ENCODE measurements at places on chromosomes 11 and 22. TPM values are rescaled to one million over a fixed set of nuclear protein-coding genes. Genes with fewer than 3 reads are reported as not detected.

PLAAT3 gene
- 44.7 TPM for total RNA-seq

MS4A4A gene
- not detected for total RNA-seq

DESI1 gene
- 30.1 TPM for total RNA-seq

LRRC75B gene
- total RNA-seq = 3.9 TPM

YPEL4 gene
- 0.20 TPM for total RNA-seq

TKFC gene
- 13.6 TPM for total RNA-seq

RGL4 gene
- not detected for total RNA-seq

PHRF1 gene
- total RNA-seq = 29.5 TPM

RNH1 gene
- total RNA-seq = 306 TPM

ESAM gene
- total RNA-seq = 85.7 TPM

MS4A3 gene
- not detected for total RNA-seq

GAS2L1 gene
- total RNA-seq = 16.5 TPM

GRCh38 chr22:48827904-48828555, 999.6 kb downstream of the BRD1 start:
- DNase-seq = no peak

GRCh38 chr11:92703449-92703830, 266.0 kb upstream of the MTNR1B start:
- no peak for DNase-seq

DNA sequence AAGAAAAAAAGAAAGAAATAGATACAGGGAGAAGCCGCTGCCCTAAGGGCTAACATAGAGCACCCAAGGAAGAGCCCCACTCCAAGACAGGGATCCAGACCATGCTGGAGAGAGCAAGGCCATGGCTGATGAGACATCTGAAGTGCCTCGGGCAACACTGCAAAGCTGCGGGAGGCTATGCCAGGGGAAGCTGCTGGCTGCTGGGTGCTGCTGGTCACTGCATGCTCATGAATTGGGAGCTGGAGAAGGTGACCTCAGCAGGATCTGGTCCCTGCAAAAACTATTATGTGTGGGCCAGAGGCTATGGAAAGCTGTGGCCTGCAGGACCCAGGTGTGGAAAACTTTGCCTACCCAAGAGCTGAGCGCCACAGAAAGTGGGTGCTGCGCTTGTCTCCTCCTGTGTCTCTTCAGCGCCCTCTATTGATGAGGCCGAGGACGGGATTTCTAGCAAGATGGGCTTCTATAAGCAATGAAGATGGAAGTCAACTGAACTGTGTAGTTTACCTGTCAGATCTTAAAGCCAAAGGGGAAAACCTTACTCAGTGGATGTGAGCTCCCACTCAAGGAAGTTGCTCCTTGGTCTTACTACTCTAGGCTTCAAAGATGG, 17.3 kb upstream of the SLC29A2 start:
- no peak for DNase-seq

GRCh38 chr11:12321217-12321937, 56.0 kb upstream of the PARVA start:
- no peak for DNase-seq

- peak; percentile 37 for DNase-seq
These were observed 1.7 kb downstream of the QSER1 start for GRCh38 chr11:32894149-32894827.

GRCh38 chr11:69044111-69045013, 4.4 kb upstream of the TPCN2 start:
- no peak for DNase-seq

- DNase-seq = no peak
These were observed 86.3 kb upstream of the NNMT start for GRCh38 chr11:114209904-114210303.

DNA sequence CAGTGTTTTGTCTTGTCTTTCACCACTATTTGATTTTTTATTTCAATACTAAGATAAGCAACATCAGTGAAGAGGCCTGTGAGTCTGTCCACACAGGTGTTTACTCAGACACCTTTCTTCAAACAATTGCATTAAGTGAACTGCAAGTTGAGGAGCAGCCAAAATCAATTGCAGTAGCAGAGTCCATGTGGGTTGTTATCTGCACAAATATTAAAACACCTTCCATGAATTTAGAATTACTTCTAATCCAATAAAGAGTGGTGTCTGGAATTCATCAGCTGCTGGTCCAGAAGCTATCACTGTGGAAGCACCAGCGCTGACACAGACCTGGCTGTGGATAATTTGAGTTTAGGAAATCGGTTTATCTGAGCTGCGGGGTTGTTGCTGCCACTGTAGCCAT, 83.5 kb upstream of the FAT3 start:
- DNase-seq = no peak

- DNase-seq = no peak
These were observed 801.1 kb downstream of the TBC1D22A start for GRCh38 chr22:47563406-47564157.

- DNase-seq = no peak
These were observed 53.6 kb downstream of the BCR start for GRCh38 chr22:23233752-23234408.

- DNase-seq = no peak
These were observed at the start of gene ISX for GRCh38 chr22:35065796-35066218. Gene ISX (plus strand): TSS chr22:35066158. CDS start chr22:35067088, 930 bp downstream.

DNA sequence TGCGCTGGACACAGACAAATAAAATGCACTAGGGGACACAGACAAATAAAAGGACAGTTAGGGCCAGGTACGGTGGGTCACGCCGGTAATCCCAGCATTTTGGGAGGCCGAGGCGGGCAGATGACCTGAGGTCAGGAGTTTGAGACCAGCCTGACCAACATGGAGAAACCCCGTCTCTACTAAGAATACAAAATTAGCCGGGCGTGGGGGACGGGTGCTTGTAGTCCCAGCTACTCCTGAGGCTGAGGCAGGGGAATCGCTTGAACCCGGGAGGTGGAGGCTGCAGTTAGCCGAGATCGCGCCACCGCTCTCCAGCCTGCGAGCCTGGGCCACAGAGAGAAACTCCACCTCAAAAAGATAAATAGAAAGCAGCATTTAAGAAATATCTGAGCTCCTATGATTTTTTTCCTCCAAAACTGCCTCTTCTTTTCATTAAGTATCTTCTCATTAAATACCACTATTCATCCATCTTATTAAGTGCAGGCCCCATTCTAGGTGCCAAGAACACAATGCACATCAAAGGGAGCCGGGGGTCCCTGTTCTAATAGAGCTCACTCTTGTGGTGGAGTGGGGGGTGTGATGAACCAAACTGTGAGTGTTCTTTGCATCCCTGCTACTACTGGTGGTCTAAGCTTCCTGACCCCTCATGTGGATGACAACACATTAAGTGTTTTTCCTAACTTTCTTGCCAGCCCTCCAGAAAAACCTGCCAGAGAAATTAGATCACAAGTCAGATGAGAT, 766 bp upstream of the ZNHIT2 start:
- no peak for DNase-seq

GRCh38 chr11:123654566-123655081, at the start of gene SCN3B:
Gene SCN3B (minus strand): TSS chr11:123654624. CDS start chr11:123653801, 823 bp downstream.
- DNase-seq = peak; percentile 35

DNA sequence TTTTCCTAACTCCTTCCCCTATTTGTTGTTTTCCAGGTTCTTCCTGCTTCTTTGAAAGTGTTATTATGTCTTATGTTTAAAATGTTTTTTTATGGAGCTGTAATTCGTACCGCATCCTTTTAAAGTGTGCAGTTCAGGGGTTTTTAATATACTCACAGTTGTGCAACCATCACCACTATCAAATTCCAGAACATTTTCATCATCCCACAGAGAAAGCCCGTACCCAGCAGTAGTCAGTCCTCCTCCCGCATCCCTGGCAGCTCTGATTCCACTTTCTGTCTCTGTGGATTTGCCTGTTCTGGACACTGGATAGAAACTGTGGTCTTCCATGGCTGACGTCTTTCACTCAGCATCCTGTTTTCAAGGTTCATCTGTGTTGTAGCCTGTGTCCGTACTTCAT, 73.7 kb downstream of the JAM3 start:
- no peak for DNase-seq

DNA sequence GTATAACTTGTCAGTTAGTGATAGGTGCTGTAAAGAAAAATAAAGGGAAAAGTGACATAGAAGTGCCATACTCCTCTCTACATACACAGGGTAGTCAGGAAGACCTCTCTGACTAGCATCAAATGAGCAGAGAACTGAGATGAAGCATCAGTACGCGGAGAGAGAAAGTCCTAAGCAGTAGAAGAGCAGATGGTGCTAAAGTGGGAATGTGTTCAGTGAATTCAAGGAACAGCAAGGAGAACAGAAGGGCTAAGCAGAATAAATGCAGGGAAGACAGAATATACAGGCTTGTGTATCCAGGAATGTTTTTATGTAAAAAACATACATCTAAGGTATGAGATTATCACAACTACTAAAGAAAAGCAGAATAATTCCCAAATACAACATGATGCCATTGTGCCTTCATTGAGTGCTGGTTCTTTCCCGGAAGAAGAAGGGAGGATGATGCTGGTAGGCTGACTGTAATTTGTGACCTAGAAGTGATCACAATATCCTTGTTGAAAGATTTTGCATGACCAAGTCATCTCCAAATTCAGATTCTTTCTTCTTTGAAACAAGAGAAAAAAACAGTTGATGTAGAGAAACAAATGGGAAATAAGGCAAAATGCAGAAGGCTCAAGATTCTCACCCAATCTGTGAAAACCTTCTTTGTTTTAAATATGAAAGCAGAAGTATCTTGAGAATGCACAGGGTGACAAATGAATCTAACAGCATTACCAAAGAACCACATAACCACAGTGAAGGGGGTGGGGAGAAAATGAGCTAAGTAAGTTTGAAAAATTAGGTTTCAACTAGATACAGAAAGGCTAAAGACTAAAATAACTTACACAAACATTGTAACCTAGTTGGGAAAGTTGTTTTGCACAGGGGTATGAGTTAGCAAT, 20.5 kb downstream of the MRE11 start:
- no peak for DNase-seq

- no peak for DNase-seq
These were observed 112.7 kb downstream of the ZBTB16 start for GRCh38 chr11:114172055-114172861.

DNA sequence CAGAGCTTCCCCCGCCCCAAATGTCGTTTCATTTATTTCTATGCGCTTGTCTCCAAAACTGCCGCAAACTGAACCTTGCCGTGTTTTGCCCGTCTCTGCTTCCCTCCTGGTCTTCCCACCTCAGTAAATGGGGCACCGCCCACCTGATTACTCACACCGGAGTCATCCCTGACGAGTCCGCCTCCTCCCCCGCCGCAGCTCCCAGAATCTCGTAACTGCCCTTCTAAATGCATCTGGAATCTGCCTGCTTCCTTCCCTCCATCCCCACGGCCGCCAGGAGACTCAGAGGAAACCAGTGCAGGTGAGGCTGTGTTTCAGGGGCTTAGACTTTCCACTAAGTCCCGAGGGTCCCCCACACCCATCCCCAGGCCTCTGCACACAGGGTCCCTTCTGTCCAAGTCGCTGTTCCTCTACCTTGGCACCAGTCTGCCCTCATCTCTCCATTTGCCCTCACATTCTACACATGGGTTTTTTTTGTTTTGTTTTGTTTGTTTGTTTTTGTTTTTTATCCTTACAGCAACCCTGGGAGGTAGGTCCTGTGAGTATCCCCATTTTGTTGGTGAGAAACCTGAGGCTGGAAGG, 62.6 kb upstream of the PHF21B start:
- no peak for DNase-seq

- no peak for DNase-seq
These were observed 57.4 kb upstream of the PARVA start for GRCh38 chr11:12319988-12320387.

DNA sequence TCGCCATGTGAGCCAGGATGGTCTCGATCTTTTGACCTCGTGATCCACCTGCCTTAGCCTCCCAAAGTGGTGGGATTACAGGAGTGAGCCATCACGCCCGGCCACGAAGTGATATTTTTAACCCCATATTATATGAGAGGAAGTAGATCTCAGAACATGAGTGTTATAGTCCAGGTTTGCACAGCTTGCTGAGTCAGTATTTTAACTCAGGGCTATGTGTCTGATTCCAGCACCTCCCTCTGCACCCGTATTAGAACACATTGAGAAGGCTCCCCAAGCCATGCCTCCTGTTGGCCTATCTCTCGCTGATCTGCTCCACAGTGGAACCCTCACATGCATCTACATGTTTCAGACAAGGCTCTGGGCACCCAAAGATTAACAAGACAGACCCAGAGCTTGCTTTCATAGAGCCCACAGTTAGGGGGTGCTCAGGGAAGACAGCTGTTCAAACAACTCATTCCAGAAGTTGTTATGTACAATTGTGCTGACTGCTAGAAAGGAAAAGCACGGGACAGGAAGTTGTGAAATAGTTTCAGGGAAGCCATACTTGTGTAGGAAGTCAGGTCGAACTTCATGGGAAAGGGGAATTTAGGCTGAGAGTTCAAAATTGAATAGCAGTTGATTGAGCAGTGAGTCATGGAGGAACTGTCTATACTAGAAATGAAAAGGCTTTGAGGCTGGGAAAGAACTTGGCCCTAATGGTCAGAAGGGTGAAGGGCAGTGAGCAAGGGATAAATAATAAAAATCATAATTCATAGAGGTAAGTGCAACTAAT, 49.3 kb upstream of the CLPB start:
- DNase-seq = peak; percentile 83

GRCh38 chr11:123179586-123179985, 15.5 kb downstream of the CLMP start:
- no peak for DNase-seq

DNA sequence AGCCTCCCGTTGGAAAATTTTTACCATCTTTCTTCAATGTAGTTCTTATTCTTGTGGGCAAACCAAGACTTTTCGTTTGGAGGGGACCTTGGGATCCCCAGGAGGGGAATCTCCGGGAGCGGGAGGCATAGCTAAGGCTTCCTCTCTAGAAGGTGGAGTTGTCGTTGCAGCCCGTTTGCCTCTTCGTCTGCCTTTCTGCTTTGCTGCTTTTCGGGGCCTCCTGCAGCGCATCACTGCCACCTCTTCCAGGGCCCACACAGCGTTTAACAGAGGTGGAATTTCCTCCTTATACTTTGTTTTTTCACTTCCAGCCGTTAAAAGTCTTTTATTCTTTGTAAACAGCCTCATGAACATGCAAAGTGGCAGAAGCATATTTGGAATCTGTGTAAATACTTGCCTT, 3.5 kb upstream of the IFITM3 start:
- DNase-seq = no peak

- DNase-seq = no peak
These were observed 1.6 kb upstream of the BRSK2 start for GRCh38 chr11:1387961-1388762.

Data from pulmonary artery endothelial cell (primary cell).